ENCODE measurements at places on chromosomes 4 and X.

DNA sequence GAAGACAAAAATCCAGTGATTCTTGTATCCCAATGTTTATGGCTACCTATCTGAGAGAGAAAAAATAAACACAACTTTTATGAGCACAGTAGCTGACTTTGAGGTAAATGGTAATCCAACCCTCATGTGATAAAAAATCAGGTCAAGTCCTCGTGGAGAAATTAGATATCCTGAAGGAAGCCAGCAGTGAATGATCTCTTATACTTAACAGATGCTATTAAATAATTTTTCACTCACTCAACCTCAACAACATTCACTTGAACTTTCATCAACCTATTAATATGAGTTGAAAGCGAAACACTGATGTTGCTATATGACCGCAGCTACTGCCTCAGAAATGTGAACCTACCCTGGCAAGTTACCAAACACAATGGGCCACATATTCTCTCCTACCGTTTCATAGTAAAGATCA is 105.4 kb downstream of the GPC3 start:
- no peak for DNase-seq

- no peak for DNase-seq
Observed at GRCh38 chr4:13171292-13172057, 312.7 kb downstream of the RAB28 start.

DNA sequence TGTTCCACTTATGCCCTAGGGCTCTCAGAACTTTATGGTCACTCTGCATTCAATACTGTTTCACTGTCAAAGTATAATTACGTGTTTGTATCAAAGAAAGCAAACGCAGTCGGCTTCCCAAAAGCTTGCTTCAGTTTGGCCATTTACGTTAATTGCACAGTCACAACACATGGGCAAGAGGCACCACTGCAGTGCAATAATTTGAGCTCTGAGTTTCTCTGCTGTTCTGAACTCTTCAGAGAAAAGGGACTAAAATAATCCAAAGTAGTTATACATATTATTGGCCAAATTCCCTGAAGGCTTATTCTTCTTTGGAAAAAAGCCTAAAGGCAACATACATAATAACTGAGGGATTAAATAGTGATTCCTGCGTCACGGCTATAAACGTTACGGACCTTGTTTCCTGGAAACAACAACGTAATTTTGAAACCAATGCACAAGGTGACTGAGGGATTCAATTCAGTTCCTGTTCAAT is 51.3 kb downstream of the RNF150 start:
- no peak for DNase-seq

DNA sequence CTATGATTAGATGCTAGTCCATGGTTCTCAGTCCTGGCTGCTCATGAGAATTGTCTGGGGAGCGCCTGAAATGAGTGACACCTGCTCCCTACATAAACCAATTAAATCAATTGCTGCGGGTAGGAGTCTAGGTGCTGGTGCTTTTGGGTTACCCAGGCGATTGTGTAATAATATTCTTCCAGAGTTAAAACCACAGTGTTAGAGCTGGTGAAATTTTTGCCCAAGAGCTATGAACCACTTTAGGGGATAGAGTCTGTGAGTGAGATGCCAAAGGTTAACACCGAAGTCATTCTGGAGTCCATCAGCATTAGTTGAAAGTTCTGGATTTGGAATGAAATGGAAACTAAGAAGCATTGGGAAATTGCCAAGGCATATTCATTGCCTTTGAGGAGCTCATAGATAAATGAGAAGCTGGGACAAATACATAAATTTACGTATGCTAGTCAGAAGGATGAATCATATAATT is 15.3 kb downstream of the PDK3 start:
- DNase-seq = peak; percentile 9

DNA sequence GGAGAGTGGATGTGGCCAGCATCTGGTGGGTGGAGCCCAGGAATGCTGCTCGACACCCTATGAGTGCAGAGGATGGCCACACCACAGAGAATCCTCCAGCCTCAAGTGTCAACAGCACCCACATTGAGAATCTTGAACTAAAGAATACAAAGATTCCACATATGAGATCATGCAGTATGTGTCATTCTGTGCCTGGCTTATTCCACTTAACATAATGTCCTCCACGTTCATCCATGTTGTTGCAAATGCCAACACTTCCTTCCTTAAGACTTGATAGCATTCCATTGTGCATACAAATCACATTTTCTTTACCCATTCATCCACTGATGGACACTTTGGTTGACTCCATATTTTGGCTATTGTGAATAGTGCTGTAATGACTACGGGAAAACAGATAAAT is 145.8 kb downstream of the PRKX start:
- DNase-seq = peak; percentile 9

DNA sequence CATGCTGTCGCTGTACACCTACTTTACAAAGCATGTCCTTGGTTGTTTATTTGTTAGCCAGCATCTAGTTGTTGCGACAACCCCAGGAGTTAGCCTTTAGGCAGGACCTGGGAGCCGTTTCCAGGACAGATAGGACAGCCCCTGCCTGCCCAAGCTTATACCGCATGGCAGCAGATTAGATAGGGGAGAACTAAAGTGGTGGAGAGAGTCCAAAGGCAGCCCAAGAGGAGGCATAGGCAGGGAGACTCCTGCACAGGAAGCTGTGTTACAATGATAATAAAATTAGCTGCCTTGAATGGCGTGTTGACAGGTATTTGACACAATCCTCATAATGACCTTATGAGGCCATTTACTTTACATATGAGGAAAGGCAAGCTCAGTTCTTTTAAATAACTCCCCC is 13.0 kb downstream of the NSDHL start:
- DNase-seq = no peak

GRCh38 chrX:128698573-128699181 is 646.5 kb upstream of the ACTRT1 start:
- no peak for DNase-seq

DNA sequence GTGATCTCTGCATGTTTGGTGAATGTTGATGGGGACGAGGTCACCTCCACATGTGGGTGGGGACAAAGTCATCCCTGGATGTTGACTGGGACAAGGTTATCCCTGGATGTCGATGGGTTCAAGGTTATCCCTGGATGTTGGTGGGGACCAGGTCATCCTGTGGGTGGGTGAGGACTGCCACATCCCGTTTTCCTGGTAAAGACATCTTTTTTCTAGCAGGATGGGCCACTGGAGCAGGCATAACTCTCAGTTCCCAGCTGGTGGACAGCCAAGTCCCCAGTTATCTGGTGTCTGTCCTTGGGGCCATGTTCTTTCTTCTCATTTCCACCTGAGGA is 28.3 kb upstream of the PLCXD1 start:
- no peak for DNase-seq
